CD4-positive, alpha-beta memory T cell (primary cell): ENCODE measurements at places on chromosomes 7 and 10.

GRCh38 chr7:120123528-120123927 is 149.4 kb upstream of the KCND2 start:
- no peaks in the 10 kb centered on the region for H3K36me3 ChIP-seq
- no peaks in the 10 kb centered on the region for H3K4me1 ChIP-seq
- no peak for DNase-seq
- H3K27ac ChIP-seq = no peak overlapping the region
- H3K4me3 ChIP-seq = no peak overlapping the region
- H3K27me3 ChIP-seq = no peaks in the 10 kb centered on the region

DNA sequence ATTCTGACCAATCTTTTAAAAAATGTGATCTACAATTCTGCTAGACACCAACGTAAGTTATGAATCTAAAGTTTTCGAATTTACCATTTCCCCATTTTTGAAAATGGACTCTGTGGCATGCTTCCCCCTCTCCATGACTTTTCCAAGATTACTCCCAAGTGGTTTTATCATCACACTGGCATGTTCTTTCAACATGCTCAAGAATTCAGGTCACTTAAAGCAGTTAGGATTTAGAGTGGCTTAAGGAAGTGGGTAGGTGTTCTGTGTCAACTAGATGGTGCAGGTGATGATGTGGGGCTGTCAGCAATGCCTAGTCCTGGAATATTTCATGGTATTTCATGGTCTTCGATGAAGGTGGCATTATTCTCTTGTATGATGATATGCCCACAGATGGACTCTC is 164.0 kb upstream of the ASAH2 start:
- peaks cover 35% of the 10 kb centered on the region for H3K4me1 ChIP-seq
- H3K36me3 ChIP-seq = no peaks in the 10 kb centered on the region
- no peak for DNase-seq
- H3K4me3 ChIP-seq = no peak overlapping the region

GRCh38 chr7:127689194-127689772 is 37.3 kb downstream of the SND1 start:
- H3K36me3 ChIP-seq = peaks cover 17% of the 10 kb centered on the region
- no peak overlapping the region for H3K27ac ChIP-seq
- no peaks in the 10 kb centered on the region for H3K27me3 ChIP-seq
- H3K4me1 ChIP-seq = no peaks in the 10 kb centered on the region

DNA sequence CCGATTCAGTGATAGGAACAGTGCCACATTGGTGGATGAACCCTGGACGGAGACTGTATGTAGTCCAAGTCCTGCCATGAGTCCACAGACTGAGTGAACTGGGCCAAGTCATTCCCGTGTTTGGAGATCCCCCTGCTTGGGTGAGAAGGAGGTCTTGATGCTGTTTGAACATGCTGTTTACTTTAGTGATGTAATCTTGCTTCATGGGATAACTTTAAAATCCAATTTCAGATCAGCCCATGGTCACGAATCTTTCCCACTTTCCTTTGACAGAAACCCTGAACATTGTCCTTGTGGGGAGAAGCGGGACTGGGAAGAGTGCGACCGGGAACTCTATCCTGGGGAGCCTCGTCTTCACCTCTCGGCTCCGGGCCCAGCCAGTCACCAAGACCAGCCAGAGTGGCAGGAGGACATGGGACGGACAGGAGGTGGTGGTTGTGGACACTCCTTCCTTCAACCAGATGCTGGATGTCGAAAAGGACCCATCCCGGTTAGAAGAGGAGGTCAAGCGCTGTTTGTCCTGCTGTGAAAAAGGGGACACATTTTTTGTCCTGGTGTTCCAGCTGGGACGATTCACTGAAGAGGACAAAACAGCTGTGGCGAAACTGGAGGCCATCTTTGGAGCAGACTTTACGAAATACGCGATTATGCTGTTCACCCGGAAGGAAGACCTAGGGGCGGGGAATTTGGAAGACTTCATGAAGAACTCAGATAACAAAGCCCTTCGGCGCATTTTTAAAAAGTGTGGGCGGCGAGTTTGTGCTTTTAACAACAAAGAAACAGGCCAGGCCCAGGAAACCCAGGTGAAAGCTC is 26.6 kb downstream of the GIMAP8 start:
- H3K4me1 ChIP-seq = peaks cover 90% of the 10 kb centered on the region
- H3K27me3 ChIP-seq = no peaks in the 10 kb centered on the region
- H3K36me3 ChIP-seq = peaks cover 28% of the 10 kb centered on the region

GRCh38 chr10:107740962-107741690 is 576.6 kb upstream of the SORCS1 start:
- no peak overlapping the region for H3K4me3 ChIP-seq
- no peak for DNase-seq
- no peaks in the 10 kb centered on the region for H3K27me3 ChIP-seq

DNA sequence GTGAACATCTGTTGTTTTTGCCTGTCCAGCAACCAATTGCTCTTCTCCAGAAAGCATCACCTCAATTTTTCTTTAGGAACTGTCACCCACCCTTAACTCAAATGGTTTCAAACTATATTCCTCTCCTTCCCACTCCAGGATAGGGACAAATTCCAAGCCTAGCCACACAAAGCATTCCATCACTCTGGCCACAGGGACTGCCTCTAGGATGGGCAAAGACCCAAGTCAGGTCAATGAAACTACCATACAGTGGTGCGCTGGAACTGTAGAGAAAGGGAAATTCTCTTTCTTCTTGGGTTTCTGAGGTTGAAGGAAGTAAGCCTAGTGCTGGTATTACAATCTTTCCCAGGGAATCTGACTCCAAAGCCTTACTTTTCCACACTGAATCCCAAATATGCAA is 3.6 kb downstream of the MICU1 start:
- no peaks in the 10 kb centered on the region for H3K27me3 ChIP-seq
- no peak overlapping the region for H3K4me3 ChIP-seq
- peaks cover 22% of the 10 kb centered on the region for H3K4me1 ChIP-seq
- no peak overlapping the region for H3K27ac ChIP-seq

- H3K4me3 ChIP-seq = peak overlapping the region; percentile 42
- H3K36me3 ChIP-seq = no peaks in the 10 kb centered on the region
- peak overlapping the region; percentile 80 for H3K27ac ChIP-seq
- DNase-seq = peak; percentile 4
- H3K4me1 ChIP-seq = peaks cover 77% of the 10 kb centered on the region
- H3K27me3 ChIP-seq = no peaks in the 10 kb centered on the region
Measured at GRCh38 chr10:88386821-88387773, 196.0 kb downstream of the RNLS start.

DNA sequence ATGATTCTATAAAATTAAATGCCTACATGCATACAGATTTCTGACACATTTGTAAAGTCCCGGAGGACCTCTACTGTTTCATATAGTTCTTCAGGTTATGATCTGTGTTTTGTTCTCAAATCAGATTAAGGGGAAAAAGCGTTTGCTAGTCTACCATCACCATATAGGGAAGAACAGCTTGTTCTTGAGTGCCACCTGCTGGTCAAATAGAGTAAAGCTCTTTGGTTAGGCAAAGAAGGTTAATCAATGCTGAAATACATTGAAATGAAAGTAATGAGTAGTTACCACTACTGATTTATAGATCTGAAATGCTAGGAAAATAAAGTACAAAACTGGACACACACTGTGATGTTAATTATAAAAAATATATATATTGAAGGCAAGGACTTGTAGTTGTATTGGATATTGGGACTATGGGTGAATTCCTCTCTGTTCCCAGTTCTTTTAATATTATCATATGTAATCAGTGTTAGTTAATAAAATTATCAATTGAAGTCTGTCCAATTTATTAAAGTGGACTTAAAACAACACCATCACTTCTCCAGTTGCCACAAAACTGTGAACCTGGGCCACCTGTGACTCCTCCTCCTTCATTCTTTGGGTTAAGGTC is 72.6 kb upstream of the PDLIM1 start:
- no peaks in the 10 kb centered on the region for H3K36me3 ChIP-seq
- H3K4me1 ChIP-seq = no peaks in the 10 kb centered on the region
- H3K27me3 ChIP-seq = no peaks in the 10 kb centered on the region
- H3K4me3 ChIP-seq = no peak overlapping the region
- no peak overlapping the region for H3K27ac ChIP-seq
- peak; percentile 47 for DNase-seq

DNA sequence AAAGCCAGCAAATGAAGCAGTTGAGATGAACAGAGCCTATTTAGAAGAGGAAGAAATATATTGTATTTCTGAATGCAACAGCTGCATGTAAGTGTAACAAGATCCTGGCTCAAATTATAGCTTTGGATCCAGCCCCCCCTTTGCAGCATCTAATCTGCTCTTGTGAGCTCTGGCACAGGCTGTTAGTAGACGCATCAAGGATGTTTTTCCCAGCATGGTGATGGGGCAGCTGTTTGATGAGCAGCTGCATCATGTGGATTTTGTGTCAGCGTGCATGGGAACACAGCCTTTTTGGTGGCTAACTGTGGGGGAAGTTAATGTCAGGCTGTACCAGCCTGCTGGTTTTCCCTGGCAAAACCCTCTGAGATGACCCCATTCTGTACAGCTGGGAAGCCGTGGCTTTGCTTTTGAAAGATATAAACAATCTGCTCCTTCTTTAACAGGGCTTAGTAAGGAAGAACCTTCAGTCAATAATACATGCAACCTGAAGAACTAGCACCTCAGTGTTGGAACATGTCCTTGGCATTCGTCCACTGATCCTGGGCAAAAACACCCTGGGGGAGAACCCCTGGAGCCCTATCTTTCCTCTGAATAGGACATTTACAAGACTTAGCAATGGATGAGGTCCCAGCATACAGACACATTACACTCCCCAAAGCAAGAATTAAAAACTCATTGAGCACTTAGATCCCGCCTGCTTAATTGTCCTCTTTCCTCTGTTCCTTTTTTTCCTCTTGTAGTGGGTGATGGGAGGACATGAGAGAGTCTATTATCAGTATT is 70.6 kb downstream of the NPS start:
- no peak for DNase-seq
- no peak overlapping the region for H3K27ac ChIP-seq
- H3K4me1 ChIP-seq = no peaks in the 10 kb centered on the region
- no peaks in the 10 kb centered on the region for H3K27me3 ChIP-seq

GRCh38 chr10:24442234-24442633 is 233.3 kb downstream of the KIAA1217 start:
- DNase-seq = no peak
- no peak overlapping the region for H3K4me3 ChIP-seq

- H3K27me3 ChIP-seq = no peaks in the 10 kb centered on the region
- no peaks in the 10 kb centered on the region for H3K36me3 ChIP-seq
- no peak for DNase-seq
Measured at GRCh38 chr10:52908478-52908877, 135.9 kb upstream of the MBL2 start.

DNA sequence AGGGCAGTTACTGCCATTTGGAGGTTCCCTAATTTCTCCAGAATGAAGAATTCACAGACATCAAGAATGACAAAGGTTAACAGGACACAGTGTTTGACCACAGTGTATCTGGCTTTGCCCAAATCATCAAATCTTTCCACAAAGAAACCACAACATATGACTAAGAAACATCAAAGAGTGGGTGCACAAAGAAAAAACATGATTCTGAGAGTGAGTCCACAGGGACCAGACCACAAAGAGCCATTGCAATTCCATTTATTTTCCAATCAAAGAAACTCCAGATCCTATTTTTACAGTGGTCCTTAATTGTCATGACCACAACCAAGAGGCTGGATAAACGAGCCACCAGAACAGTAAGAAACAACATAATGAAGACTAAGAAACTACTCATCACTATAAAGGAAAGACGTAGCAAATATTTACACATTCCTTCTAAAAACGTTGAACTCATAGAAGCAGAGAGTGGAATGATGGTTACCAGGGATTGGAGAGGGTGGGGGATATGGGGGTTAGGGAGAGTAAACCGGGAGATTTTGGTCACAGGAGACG is 286.5 kb downstream of the DOCK4 start:
- no peaks in the 10 kb centered on the region for H3K27me3 ChIP-seq
- DNase-seq = no peak
- no peaks in the 10 kb centered on the region for H3K4me1 ChIP-seq
- H3K36me3 ChIP-seq = no peaks in the 10 kb centered on the region
- no peak overlapping the region for H3K4me3 ChIP-seq

DNA sequence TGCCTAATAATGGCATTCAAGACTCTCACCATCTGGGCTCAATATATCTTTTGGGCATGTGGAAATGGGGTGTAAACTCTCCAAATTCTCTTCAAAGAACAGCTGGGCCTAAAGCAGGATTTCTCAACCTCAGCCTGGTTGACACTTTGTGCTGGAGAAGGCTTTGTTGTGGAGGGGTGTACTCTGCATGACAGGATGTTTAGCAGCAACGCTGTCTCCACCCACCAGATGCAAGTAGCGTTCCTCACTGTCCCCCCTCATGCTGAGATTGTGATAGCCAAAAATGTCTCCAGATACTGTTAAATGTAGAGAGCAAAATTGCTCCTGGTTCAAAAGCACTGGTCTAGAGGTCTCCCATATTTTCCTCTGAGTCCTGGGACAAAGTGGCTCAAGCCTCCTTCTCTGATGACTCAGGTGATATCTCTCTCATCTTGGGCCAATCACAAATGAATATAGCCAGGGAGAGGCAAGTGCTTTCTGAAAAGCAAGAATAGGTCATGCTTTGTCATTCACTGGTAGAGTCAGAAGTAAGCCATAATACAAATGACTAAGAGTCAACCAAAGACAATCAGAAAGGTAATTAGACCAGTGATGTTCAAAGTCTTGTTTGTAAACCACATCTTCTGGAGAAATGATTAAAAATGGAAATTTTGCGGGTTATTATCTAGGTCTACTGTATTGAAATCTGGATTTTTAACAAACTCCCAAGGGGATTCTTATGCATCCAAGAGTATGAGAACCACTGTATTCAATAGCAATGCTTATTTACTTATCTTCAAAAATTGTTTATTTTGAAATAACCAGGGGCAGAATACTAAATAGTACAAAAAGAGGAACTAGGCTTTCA is 330.8 kb downstream of the PTEN start:
- no peaks in the 10 kb centered on the region for H3K36me3 ChIP-seq
- peak; percentile 64 for DNase-seq
- H3K27me3 ChIP-seq = no peaks in the 10 kb centered on the region

- no peaks in the 10 kb centered on the region for H3K4me1 ChIP-seq
- no peak for DNase-seq
- no peak overlapping the region for H3K27ac ChIP-seq
- no peaks in the 10 kb centered on the region for H3K27me3 ChIP-seq
Measured at GRCh38 chr7:79785556-79785955, 332.1 kb upstream of the MAGI2 start.

GRCh38 chr7:25031007-25031406 is 51.0 kb upstream of the OSBPL3 start:
- no peaks in the 10 kb centered on the region for H3K36me3 ChIP-seq
- H3K4me3 ChIP-seq = no peak overlapping the region
- no peak for DNase-seq
- no peak overlapping the region for H3K27ac ChIP-seq
- H3K27me3 ChIP-seq = no peaks in the 10 kb centered on the region

GRCh38 chr10:90635111-90635765 is 222.6 kb downstream of the HTR7 start:
- H3K27ac ChIP-seq = no peak overlapping the region
- no peak overlapping the region for H3K4me3 ChIP-seq
- H3K36me3 ChIP-seq = no peaks in the 10 kb centered on the region
- no peaks in the 10 kb centered on the region for H3K27me3 ChIP-seq
- DNase-seq = no peak

GRCh38 chr7:139798221-139798620 is 20.4 kb upstream of the HIPK2 start:
- H3K36me3 ChIP-seq = no peaks in the 10 kb centered on the region
- DNase-seq = no peak
- H3K27ac ChIP-seq = no peak overlapping the region
- no peaks in the 10 kb centered on the region for H3K27me3 ChIP-seq
- H3K4me1 ChIP-seq = no peaks in the 10 kb centered on the region

GRCh38 chr7:47473499-47474210 is 108.3 kb downstream of the TNS3 start:
- no peaks in the 10 kb centered on the region for H3K36me3 ChIP-seq
- H3K4me3 ChIP-seq = no peak overlapping the region
- H3K27ac ChIP-seq = no peak overlapping the region
- H3K4me1 ChIP-seq = no peaks in the 10 kb centered on the region
